ENCODE measurements at places on chromosomes 12 and 14.

- no peak for DNase-seq
Observed at GRCh38 chr12:12784911-12785814, at the start of gene APOLD1. TSS of gene APOLD1 (plus strand) at chr12:12785659. CDS start at chr12:12785692, 33 bp downstream.

- DNase-seq = no peak
Observed at GRCh38 chr12:4991373-4991772, 52.3 kb upstream of the KCNA5 start.

GRCh38 chr12:12977231-12977630 lies 22.8 kb downstream of the HEBP1 start:
- DNase-seq = no peak

- no peak for DNase-seq
Observed at GRCh38 chr12:120175537-120175936, 19.0 kb downstream of the GCN1 start.

Measured in T-cell (primary cell).